Kidney capillary endothelial cell (primary cell): ENCODE measurements at places on chromosomes 2 and 18.

GRCh38 chr2:106972782-106973181, 86.8 kb upstream of the ST6GAL2 start:
- DNase-seq: no peak

DNA sequence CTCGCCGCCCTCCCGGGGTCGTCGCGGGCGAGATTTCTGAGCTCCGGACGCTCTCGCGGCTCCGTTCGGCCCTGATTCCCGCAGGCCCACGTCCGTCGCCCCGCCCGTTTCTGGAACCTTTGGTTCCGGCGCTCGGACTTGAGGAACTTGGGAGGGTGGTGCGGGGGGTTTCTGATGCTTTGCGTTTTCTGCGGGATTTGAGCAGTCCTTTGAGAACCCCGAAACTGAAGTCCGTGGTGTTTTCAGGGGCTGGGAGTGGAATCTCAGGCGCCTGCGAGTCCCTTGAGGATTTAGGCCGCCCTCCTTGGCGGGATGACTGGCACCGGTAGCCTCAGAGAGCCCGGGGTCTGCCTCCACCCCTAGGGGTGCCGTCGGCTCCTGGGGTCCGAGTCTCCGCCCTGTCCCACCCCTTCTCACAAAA, 336 bp downstream of the THNSL2 start:
- no peak for DNase-seq

GRCh38 chr2:48287976-48288375, 242.0 kb upstream of the STON1 start:
- DNase-seq: no peak

GRCh38 chr2:205025580-205026240, 480.4 kb downstream of the PARD3B start:
- no peak for DNase-seq

- no peak for DNase-seq
These were observed 91.4 kb downstream of the LDLRAD4 start for GRCh38 chr18:13309748-13310670.

- DNase-seq: no peak
These were observed 9.4 kb downstream of the COPS9 start for GRCh38 chr2:240126731-240127130.

GRCh38 chr18:42561521-42561920, 554.0 kb downstream of the RIT2 start:
- DNase-seq: no peak

- DNase-seq: peak; percentile 10
These were observed 28.4 kb downstream of the SCYGR8 start for GRCh38 chr2:227774011-227774624.

GRCh38 chr18:50127516-50128210, 67.3 kb downstream of the MYO5B start:
- no peak for DNase-seq

DNA sequence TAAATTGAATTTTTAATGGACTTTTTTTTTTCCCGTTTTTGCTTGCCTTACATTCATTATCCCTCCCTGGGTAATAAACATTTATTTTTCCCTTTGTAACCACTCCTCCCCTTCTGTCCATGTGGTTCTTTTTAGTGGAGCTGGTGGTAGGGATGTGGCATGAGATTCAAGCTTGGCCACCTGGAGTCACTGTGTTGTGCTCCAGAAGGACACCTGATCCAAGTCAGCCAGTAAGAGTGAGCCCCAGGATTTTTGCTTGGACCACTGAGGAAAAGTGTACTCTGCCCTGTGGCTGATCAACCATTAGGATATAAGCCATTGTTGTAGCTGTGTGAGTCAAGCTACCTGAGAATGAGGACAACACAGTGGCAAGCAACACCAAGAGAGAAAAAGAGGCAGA, 11.1 kb upstream of the ACTR3 start:
- no peak for DNase-seq

DNA sequence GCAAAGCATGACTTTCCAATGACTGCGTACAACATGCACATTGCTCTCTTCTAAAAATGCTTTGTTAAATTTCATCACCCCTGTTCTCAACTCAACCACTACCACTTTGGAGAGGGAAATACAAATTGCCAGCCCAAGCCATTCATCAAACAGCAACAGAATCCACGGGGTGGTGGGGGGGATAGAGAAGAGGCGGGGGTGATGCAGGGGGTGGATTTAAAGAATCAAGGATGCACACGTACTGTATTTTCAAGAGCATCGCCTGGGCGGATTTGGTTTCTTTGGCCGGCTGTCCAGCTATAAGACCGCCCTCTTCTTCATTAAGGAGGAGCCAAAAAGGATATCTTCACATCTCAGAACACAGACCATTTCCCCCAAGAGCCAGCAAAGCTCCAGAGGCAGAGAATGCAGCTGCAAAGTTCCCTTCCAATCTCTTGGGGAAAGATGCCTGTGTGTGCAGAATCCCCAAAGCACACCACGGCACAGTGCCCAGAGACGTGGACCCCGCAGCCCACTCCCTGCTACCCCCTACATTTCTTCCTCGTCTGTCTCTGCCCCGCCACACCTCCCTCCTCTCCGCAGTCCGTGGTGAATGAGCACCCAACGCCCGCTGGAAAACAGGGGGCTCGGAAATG, 977 bp downstream of the SLC8A1 start:
- DNase-seq: peak; percentile 34

DNA sequence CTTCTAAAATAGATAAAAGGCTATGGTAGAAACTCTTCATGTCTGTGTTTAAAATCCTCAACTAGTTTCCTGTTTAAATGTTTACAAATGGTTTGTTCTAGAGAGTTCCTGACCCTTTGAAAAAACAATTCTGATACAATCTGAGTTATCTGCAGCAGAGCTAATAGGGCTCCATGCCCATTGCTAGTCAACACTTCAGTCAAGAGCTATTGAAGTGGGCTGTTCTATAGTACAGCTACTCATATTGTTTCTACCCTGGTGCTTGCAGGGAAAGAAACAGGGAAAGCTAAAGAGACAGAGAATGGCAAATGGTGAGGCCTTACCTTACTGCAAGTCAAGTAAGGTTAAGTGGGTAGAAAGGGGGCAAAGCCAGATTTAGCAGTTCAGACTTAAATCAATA, 112.3 kb upstream of the CAVIN2 start:
- no peak for DNase-seq

DNA sequence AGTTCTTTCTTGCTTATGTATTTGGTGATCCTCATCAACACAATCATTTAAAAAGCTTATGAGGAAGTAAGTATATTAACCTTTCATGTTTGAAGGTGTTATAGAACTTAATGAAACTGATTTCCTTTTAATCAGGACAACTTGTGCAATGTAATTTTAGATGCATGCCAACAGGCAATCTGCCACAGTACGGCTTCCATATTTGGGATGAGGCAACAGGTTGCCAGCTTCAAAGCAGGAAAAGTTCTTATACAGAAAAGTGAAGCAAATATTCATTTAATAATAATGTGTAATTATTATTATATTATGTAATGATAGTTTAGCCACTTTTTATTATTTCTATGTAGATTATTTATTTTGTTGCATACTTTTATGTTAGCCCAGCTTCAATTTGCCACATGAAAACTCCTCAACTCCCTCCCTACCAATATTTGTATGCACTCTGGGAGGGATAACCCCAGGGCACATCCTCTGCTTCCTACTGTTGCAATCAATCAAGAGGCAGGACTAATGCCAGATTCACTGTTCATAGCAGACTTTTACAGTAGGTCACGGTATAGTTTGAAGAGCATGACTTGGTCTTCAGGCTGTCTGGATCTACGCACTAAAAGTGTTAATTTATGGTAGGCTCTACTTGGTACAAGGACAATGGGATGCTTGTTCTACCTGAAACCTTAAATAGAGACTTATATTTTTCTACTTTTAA, 277.2 kb downstream of the AGPS start:
- no peak for DNase-seq

DNA sequence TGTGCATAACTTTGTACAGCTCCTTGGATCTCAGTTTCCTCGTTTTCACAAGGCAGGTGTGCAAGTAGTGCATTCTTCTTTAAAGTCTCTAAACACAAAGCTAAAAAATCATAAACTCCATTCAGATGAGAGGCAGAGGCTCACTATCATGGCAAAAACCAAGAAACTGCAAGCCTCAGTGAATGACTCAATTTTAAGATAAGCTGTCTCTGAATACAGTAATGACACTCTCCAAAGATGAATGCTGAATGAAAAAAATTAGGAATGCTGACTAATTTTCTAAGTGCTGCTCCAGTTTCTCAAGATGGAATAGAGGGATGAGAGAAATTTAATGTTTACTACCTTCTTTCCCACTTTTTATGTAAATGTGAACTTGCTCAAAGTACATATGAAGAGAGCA, 17.2 kb downstream of the B4GALT6 start:
- no peak for DNase-seq

DNA sequence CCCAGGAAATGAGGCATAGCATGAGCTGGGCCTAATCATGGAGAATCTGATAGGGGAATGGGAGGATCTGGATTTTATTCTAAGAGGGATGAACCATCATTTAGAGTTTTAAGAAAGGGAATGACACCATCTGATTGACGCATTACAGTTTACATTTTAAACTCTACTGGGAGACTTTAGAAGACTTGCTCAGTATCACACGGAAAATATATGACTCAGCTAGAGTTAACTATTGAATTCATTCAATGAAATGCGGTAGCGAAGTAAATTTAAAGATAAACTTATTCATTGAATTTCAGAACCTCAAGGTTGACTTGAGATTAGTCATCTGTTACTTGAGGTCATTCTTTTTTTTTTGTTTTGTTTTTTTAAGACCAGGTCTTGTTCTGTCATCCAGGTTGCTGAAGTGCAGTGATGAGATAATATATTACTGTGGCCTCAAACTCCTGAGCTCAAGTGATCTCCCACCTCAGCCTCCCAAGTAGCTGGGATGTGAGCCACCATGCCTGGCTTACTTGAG, 25.0 kb downstream of the MC4R start:
- DNase-seq: no peak

GRCh38 chr2:36805635-36806224, 109.2 kb downstream of the VIT start:
- DNase-seq: no peak

GRCh38 chr2:171531291-171531690, 9.0 kb downstream of the CYBRD1 start:
- peak; percentile 9 for DNase-seq
